ENCODE measurements at places on chromosomes 11 and 22. TPM values are rescaled to one million over a fixed set of nuclear protein-coding genes. Genes with fewer than 3 reads are reported as not detected.

Gene OR51D1
- total RNA-seq, result not detected

Gene HTR3B
- not detected for total RNA-seq

Gene AQP11
- 0.38 TPM for total RNA-seq

Gene ASPHD2
- 2.0 TPM for total RNA-seq

Gene GTSE1
- 6.3 TPM for total RNA-seq
